Daoy (cell line): ENCODE measurements at places on chromosomes 11 and 22. TPM values are rescaled to one million over a fixed set of nuclear protein-coding genes. Genes with fewer than 3 reads are reported as not detected.

- no peak for DNase-seq
These were observed 79.5 kb downstream of the GAB2 start for GRCh38 chr11:78338138-78338537.

- DNase-seq: no peak
These were observed 47.6 kb downstream of the CACNA1I start for GRCh38 chr22:39617970-39618757.

- no peak for DNase-seq
These were observed 50.9 kb downstream of the SBF1 start for GRCh38 chr22:50423956-50424355.

Gene F2
- total RNA-seq: not detected in 2 replicates

GRCh38 chr22:19604711-19605268 is 80.6 kb upstream of the CLDN5 start:
- DNase-seq: no peak

Gene SLC25A45
- total RNA-seq: 0.23 TPM in 1 of 2 replicates, not detected in the other

- DNase-seq: no peak
These were observed 336.8 kb downstream of the GUCY1A2 start for GRCh38 chr11:106681435-106681834.

DNA sequence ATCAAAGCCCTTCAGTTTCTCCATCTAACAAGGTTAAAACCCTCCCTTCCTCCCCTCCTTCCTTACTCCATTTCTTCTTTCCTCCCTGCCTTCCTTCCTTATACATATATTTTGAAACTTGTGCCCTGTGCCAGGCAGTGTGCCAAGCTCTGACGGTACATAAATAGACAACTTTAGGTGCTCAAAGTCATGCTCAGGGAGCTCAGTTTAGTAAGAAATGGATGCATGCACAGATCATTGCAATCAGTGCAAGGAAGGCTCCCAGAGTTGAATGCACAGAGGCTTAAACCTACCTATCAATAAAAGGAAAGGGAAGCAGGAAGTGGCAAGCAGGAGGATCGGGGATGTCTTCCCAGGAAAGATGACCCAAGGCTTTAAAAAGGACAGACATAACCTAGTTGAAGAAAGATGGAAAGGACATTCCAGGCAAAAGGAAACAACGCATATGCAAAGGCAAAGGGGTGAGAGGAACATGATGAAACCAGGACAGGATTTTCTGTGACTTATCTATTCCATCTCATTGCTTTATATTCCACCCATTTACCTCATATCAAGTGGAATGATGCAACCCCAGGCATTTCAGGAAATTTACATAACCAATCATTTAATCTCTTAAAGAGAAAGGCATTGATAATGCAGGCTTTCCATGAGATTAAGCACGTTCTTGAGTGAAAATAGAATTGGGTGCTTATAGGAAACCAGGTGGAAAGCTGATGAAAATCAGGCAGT is 13.2 kb downstream of the FZD4 start:
- DNase-seq: no peak

- peak; percentile 25 for DNase-seq
These were observed 72.5 kb downstream of the PACS1 start for GRCh38 chr11:66142370-66143263.

DNA sequence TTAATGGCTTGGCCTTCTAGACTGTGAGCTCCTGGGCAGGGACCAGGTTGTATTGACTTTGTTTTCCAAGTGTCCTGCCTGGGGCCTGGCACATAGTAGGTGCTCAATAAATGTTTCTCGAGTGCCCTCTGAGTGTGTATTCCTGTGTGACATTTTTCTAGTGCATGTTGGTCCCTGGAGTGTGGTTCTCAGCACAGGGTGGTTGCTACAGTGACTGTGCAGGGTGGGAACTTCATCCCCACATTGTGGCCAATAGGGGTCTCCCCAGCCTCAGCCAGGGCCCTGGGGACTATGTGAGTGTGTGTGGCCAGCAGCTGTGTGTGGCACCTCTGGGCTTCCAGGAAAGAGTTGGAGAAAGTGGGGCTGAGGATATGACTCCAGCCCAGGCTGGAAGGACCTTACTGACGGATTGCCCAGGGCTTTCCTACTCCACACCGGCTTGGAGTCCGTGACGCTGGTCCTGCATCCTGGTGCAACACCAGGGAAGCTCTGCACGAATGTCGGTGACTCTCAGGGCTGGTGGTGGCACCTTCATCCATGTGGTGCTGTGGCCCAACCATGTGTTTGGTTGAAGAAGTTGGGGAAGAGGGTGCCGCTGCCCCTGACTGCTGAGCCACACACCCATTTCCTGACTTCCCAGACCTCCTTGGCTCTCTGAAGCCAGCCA is 9.0 kb upstream of the MARK2 start:
- DNase-seq: no peak

DNA sequence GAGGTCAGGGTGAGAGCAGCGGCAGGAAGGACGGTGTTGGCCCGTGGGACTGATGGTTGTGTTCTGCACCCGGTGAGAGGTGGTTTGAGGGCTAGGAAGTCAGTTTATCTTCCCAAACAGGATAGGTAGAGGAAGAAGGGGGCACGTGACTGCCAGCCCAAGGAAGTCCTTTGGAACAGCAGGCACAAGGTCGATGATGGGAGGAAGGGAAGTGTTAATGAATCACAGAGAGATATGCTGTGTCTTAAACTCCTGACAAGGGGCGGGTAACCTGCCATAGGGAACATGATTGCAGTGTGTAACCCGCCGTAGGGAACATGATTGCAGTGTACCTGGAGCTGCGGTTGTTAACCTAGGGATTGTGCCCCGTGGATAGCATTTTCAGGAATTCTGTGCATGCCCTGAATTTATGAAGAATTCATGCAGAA is 49.0 kb downstream of the PRR5L start:
- DNase-seq: no peak

Gene HPX
- 0.06 TPM in 1 of 2 replicates, not detected in the other for total RNA-seq

Gene BIK
- total RNA-seq: 11.5 and 14.4 TPM in 2 replicates

DNA sequence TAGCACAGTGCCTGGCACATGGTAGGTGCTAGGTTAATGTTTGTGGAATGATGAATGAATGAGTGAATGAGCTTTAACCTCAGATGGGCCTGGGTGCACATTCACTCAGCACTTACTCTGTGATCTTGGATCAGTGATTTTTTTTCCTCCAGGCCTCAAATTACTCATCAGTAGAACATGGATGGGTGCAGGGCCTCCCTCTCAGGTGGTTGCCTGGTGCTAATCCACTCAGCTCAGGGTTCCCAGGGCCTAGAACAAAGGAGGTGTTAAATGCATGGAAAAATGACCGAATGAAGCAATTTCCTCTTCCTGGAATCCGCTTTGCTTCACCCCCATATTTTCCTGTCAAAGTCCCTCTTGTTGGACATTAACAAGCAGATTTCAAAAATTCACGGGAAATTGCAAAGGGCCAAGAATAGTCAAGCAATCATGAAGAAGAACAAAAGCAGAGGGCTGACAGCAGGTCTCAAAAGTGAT is 93.5 kb downstream of the MYEOV start:
- no peak for DNase-seq

GRCh38 chr11:34916843-34917770 is 689 bp downstream of the PDHX start:
- DNase-seq: peak; percentile 20

GRCh38 chr11:86117001-86117711 is 48.3 kb upstream of the PICALM start:
- peak; percentile 82 for DNase-seq

- no peak for DNase-seq
These were observed 119.0 kb downstream of the CSTPP1 start for GRCh38 chr11:47055534-47055933.

GRCh38 chr11:31887180-31887579 is 76.1 kb upstream of the PAX6 start:
- peak; percentile 16 for DNase-seq

DNA sequence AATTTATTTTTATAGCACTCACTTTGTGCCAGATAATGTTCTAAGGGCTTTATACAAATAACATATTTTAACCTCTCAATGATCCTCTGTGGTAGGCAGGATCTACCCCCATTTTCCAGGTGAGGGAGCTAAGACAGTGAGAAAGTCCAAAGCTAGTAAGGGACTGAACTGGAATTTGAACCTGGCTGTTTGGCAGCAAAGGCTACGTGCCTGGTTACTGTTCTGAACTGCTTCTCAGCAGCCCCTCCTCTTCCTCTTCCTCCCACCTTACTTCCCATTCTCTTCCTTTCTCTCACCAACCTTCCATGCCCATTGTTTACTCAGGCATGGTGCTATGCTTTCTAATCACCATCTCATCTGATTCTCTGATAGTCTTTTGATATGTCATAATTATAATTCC is 82.0 kb downstream of the INSC start:
- no peak for DNase-seq

GRCh38 chr22:20173246-20173645 is 22.4 kb upstream of the CCDC188 start:
- no peak for DNase-seq

Gene KDM4D
- 3.4 and 4.4 TPM in 2 replicates for total RNA-seq

GRCh38 chr11:83661491-83662350 is 375.6 kb upstream of the CCDC90B start:
- DNase-seq: no peak
